ENCODE measurements at places on chromosomes 2 and 18.

DNA sequence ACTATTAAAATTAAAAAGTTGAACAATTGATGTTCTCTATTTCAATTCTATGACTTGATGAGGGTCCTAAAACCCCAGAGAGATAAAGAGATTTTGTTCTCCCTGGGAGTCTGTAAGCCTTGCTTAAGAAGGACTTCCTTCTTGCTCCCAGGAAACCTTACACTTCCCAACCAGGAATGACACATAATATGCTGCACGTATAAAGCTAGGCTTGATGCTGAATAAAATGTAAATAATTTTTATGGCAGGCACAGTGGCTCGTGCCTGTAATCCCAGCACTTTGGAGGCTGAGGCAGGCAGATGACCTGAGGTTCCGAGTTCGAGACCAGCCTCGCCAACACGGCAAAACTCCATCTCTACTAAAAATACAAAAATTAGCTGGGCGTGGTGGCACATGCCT is 27.8 kb downstream of the SPIRE1 start:
- DNase-seq, result no peak

DNA sequence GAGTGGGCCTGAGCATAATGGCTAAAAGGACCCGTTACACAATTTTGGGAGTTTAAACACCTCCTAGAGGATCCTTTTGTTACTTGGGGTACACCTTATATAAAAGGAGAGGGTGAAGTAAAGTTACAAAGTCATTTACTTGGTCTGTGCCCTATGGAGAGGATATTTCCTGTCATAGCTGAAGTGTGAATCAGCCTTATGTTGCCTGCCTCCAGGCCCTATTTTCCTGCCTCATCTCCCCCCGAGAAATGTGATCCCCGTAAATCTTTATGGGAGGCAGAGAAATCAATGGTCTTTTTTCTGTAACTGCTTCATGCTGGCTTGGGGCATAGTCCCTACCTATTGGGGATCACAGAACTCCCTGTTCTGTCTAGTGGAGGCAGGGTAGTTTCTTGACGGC is 906.6 kb downstream of the DSC3 start:
- DNase-seq, result no peak

GRCh38 chr2:127685410-127686080 is 10.2 kb upstream of the LIMS2 start:
- no peak for DNase-seq

DNA sequence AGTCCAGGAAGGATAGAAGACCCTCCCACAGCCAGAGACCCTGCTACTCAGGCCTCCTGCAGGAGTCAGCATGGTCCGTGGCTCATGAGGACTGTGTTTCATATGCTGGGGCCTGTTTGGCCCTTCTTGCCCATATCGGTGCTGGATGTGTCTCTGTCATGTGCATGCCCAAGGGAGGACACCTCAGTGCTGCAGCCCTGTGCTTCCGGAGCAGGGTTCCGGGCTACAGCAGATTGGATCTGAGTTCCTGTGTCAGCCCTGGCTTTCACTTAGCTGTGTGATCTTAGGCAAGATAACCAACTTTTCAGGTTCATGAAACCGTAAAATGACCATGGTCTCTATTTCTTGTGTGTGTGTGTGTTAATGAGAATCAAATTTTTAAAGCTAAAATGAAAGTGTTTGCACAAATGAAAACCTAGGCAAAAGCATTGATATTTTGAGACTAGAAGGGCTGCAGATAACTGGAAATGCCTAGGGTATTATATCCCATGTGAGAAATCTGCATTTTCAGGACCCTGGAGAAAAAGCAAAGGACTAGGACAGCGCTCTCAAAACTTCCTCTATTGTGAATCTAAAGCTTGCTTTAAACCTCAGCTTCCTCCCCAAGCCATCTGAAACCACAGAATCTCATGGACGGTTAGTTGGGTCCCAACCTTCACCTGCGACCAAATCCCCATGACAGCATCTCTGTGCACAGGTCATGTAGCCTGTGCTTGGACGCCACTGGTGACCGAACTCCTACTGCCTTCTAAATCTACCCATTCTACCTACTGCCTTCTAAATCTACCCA is 58.8 kb upstream of the CAPN13 start:
- DNase-seq, result no peak

DNA sequence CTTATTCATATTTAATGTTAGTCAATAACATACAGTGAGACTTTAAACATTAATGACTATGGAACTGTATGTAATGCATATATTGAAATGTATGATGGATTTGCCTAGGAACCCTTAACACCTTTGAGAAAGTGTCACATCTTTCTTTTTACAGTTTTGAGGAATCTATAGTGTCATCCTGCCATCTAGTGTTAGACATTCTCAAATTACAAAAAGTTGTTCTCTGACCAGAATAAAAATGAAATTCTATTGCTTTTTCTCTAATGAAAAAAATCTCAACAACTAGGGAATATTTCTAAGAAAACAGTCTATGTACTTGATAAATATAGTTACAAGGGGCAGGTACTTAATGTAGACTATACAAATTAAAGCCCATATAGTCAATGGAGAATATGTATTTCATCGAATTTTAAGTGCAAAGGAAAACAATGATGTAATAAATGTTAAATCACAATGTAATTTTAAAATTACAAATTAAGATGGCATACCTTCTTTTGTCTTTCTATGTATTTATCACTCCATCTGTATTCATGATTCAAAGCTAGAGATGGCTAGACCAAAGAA is 5.1 kb upstream of the CALCRL start:
- peak; percentile 8 for DNase-seq

DNA sequence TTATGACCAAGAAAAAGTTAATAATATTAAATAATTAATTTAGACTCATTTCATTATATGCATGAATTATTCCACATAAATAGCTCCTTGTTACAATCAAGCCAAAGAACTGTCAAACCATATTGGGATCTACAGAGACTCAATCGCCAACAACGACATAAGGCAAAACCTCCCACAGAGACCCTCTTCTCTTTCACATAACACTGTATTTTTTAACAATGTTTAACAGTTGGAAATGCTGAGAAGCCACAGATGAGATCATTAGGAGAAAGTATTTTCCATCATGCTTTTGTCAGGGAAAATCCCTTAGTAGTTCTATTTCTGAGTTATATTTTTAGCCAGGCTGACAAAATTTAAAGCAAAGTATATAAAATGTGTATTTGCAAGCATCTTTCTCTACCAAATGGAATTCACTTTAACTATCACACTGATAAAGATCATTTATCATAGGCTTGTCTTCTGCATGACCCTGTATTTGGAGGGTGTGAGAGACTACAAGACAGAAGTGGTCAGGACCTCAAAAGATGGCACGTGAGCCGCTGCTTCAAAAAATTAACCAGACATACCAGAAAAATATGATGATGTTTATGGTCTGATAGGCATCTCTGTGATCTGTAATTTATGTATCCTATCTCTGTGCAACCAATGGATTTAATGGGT is 383.8 kb downstream of the NRXN1 start:
- no peak for DNase-seq

DNA sequence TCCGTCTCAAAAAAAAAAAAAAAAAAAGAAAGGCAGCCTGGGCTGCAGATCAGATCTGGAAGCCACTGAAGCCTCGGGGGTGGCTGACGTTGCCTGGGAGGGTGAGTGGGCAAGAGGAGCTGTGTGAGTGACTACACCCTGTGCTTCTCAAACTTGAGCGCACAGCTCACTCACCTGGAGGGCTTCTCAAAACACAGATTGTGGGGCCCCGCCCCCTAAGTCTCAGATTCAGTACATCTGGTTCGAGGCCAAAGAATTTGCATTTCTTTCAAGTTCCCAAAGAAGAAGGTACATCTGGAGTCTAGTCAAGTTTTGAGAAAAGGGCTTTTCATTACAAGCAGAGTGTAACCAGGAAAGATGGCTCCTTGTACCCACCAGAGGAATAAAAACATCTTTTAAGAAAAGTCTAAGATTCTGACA is 97.7 kb upstream of the CAB39 start:
- no peak for DNase-seq

GRCh38 chr2:68124321-68124720 is 33.4 kb upstream of the PNO1 start:
- DNase-seq, result no peak

- no peak for DNase-seq
These were observed 4.9 kb downstream of the ASAP2 start for GRCh38 chr2:9211496-9211895.

GRCh38 chr18:22152093-22152492 is 17.3 kb upstream of the GATA6 start:
- no peak for DNase-seq

- DNase-seq, result no peak
These were observed 191.6 kb downstream of the PTPRM start for GRCh38 chr18:7758764-7759163.

DNA sequence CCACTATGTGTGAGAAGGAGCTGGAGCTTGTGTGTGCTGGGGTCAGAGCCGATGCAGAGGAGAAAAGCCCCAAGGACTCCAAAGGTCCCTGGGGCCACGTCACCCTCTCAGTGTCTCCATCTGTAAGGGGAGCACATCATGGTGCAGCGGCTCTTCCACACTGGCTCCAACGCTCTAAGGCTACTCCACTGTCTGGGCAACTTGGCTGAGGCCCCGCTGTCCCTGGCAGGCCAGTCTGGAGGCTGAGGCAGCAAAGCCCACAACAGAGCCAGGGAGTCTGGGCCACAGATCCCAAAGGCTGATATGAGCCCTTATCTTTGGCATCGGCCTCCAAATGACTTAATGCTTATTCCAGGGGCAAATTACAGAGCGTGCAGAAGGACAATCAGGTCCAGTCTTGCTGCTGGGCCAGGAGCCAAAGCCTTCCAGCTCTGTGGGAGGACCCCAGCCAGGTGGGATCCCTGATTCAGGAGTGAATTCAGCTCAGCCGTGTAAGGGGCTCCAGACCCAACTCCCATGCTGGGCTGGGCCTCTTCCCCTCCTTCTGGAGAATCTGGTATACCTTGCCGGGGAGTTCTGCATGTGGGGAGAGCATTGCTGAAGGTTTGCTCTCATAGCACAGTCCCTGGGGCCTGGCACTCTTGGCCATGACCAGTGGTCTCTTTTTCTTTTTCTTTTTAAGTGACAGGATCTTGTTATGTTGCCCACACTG is 1.8 kb upstream of the DUSP2 start:
- no peak for DNase-seq

DNA sequence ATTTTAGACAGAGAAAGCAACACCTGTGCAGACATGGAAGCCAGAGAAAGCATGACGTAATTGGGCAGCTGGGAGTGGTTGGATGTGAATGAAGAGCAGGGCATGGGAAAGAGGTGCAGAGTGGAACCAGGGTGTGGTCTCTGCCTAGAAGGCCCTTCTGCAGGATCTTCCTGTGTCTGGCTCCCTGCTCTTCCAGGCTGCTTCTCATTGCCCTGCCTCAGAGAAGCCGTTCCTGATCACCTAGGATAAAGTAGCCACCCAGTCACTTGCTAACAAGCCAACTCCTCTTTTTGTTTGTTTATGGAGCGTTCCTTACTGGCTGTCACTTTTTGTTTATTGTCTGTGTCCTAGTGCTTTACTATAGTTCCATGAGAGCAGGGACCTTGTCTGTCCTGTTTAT is 28.5 kb downstream of the GALNT1 start:
- no peak for DNase-seq

GRCh38 chr2:233686928-233687327 is 5.2 kb downstream of the UGT1A7 start:
- DNase-seq, result no peak

GRCh38 chr2:24122366-24123194 is 554 bp downstream of the PFN4 start:
- peak; percentile 61 for DNase-seq

All from NCI-H526 treated with DMSO at 0.1 percent for 48 hours (cell line).